ENCODE measurements at places on chromosomes 16 and 17.
A peak's percentile ranks its signal among the peaks of the same experiment; 100 is the strongest.

DNA sequence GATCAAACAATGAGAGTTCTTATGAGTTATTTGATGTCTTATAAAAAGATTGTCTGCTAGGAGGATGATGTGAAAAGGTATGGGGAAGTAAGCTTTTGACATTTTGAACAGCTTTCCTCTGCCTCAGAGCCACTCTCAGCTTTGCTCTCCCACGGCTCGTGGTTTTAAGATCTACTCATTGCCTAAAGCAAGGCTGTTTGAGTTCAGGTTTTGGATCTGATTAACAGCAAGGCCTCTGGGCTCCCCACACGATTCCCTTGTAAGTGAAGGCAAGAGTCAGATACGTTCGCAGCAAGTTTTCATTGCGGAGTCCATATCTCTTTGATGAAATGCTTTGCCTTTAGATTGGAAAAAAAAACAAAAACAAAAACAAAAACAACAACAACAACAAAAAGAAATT lies 515.0 kb upstream of the SALL1 start:
- DNase-seq: no peak

GRCh38 chr17:50266384-50267073 lies 7.7 kb upstream of the TMEM92 start:
- peak; percentile 56 for DNase-seq

GRCh38 chr17:4596636-4597380 lies 12.5 kb downstream of the SMTNL2 start:
- DNase-seq: no peak

GRCh38 chr17:75400326-75400939 lies 5.0 kb downstream of the GRB2 start:
- no peak for DNase-seq

DNA sequence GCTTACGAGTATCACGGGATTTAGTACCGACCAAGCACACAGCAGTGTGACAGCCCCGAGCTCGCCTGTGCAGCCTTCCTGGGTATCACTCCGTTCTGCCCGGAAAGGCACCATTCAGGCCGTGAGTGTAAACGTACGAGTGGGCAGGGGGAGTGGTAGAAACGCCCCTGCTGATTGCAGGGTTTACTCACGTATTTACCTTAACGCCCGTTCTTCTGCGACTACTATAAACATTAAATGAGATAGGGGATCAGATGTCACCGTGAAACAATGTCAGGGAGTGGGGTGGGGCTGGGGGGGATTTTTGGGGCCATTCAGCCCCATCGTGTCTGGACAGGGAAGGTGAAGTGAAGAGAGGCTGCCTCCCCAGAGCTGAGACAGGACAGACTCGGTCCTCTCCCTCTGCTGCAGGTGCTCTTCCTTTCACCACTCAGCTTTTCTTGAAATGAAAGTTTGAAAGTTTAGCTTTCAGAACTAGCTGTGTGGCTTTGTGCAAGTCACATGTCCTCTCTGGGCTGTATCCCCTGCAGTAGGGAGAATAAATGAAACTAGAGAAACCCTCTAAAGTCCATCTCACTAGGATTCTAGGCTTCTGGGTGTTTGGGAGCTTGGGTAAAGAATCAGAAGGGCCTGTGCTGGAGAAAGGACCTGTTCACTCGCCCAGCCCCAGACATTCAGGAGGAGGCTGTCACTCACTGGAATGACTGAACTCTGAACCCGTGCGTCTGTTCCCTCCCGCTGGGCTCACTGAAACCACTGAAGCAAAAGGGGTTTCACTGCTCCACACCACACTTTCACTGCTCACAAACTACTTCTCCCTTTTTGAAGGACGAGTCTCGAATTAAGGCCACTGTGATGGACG lies 66.7 kb downstream of the RPA1 start:
- DNase-seq: no peak

DNA sequence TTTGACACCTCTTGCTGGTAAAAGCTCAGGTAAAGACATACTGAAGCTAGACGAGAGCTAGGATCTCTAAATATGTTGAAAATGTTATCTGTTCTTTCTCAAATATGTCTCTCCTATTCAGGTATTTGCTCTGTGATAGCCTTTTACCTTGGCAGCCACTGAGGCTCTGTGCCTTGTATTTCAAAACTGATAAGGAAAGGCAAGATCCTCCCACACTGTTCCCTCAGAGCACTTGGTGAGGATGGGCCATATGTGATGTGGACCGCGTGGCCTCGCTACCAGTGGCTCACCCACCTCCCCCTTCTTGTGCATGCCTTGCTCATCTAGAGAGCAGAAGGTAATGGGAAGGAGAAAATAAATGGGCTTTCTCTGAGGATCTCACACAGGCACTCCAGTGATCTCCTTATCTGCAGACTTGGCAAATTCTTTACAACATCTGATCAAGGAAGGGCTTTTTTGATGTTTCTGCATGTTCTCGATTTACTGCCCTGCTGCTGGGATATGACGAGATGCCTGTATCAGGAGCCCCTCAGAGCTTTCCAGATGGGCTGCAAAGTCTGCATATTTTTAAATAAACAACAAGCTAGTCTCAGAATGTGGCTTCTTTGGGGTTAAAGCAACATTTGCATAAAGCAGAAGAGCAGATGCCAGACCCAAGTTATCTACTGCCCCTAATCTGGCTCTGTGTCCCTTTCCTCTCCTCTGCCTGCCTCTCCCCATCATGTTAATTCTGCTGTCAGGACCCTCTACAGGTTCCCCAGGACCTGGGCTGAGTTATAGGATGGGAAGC lies 16.9 kb downstream of the HOXB1 start:
- DNase-seq: no peak

- DNase-seq: no peak
Observed at GRCh38 chr17:19344311-19345066, 18.0 kb downstream of the B9D1 start.

GRCh38 chr17:56880571-56880970 lies 33.3 kb downstream of the TRIM25 start:
- no peak for DNase-seq

DNA sequence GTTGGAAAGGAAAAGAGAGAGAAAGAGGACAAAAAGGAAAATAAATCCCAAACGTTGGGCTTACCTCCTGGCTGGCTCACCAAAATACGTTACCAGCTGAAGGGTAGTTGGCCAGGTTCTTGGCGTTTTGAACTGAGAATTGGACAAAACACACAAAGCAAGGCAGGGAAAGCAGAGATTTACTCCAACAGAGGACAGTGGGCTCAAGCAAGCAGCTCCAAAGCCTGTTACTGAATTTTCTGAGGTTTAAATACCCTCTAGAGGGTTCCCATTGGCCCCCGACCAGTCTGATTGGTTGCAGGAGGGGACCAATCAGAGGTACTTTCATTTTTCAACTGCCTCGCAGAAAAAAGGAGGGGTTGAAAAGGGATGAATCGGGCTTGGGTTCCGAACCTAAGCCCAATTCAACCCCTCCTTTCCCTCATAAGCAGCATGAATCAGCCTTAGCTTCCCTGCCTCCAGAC lies 55.6 kb upstream of the ALOX12 start:
- DNase-seq: no peak

DNA sequence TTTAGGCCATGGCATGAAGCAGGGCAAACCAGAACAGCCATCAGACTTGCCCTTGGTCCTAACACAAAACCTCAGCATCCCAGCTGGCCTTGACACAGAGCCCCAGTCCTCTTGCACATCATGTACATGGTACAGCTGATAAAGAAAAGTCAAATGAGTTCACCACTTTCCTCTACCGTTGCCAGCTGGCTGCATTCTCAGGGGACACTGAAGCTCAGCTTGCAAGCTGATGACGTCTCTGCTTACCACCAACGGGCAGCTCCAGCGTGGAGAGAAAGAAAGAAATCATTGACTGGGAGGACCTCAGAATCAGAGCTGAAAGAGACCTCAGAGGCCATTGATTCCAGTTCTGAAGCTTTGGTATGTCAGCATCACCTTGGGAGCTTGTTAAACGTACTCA lies 80.7 kb upstream of the CES5A start:
- no peak for DNase-seq

Measured in mammary epithelial cell (primary cell).